ENCODE measurements at places on chromosomes 13 and 19.

- no peak for DNase-seq
Measured at GRCh38 chr13:26719356-26719945, 41.1 kb downstream of the GPR12 start.

DNA sequence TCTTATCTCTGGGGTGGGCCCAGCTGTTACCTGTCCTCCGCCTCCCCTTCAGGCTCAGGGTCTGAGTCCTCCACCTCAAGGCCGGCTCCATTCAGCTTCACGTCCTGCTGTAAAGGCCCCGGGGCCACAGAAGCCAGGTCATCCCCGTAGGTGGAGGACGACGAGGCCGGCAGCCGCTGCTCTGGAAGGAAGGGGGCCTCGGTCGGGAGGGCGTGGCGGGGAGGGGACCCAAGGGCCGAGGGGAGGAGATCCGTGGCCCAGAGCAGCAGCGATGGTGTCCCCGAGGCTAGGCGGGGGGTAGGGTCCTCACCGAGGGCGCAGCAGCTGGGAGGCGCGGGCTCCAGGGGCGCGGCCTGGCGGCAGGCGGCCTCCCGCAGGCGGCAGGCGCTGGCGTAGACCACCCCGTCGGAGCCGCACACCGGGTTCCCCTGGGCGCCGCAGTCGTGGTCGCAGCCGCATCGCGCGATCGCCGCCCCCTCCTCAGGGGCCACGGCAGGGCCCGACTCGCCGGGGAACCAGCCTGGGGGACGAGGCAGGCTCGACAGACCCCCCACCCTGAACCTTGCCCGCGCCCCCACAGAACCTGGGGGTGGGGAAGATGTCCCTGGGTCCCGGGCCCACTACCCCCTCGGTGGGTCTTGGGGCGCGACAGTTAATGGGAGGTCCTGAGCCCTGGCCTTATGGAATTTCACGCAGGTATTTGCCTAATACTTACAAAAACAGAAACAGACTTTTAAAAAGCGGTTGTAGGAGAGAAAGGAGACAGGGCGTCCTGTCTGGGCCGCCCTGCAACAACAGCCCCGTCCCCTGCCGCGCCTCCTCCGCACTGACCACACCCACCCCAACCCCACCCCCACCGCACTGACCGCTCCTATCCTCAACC lies 7.6 kb downstream of the F2RL3 start:
- no peak for DNase-seq

DNA sequence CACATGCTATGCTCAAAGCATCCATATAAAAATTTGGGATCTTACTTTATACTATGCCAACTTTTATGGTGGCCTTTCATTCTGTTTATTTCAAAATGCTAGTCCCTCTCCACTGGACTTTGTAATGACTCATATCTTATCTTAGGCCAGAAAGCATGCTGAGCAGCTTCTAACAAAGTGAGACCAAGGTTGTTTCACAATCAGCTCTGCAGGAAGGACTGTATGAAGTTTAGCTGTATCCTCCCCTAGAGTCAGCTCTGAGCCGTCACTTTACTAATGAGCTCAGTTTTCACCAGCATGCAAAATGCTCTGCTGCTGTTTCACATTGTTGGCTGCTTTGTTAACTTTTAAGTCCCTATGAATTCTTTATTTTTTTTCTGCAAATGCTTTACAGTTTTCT lies 1608.8 kb downstream of the OLFM4 start:
- DNase-seq: no peak

DNA sequence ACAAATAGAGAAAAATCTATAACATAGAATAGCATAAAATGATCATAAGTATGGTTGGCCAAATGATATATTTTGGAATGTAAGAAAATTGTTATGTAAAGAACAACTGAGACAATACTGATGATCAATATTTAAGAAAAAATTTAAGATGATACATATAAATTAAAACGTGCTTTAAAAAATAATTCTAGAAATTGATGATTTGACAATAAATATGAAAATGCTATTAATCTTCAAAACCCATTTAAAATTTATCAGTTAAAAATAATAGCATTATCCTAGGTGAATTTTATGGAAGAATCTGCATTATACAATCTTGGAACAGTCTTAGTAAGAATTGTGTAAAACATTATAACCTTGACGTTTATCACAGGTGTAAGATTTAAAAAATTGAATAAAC lies 95.1 kb upstream of the DACH1 start:
- no peak for DNase-seq

DNA sequence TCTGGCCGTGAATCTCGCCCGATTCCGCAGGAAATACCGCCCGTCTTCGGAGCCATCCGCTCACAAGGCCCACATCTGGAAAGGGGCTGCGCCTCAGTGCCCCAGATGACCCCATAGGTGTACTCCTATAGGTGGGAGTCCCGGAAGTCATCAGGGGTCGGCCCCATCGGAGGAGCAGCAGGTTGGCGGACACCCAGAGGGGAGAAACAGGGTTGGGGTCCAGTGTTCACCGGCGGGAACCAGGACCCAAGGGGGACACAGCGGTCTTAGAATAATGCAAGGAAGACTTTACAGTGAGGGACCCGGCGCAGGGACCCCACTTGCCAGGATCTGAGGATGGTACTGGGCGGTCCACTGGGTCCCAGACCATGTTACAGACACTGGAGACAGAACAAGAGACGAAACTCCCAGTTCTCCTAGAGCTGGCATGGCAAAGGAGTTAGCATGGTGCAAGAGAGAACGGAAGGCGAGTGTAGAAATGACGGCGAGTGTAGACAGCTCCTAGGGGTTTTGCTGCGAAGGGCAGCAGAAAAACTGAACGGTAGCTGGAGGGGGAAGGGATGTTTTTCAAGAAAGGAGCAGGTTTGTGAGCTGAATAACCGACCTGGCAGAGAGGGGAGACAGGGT lies 4.2 kb upstream of the RGL3 start:
- DNase-seq: no peak

GRCh38 chr19:5762608-5763217 lies 21.8 kb downstream of the PRR22 start:
- DNase-seq: no peak

DNA sequence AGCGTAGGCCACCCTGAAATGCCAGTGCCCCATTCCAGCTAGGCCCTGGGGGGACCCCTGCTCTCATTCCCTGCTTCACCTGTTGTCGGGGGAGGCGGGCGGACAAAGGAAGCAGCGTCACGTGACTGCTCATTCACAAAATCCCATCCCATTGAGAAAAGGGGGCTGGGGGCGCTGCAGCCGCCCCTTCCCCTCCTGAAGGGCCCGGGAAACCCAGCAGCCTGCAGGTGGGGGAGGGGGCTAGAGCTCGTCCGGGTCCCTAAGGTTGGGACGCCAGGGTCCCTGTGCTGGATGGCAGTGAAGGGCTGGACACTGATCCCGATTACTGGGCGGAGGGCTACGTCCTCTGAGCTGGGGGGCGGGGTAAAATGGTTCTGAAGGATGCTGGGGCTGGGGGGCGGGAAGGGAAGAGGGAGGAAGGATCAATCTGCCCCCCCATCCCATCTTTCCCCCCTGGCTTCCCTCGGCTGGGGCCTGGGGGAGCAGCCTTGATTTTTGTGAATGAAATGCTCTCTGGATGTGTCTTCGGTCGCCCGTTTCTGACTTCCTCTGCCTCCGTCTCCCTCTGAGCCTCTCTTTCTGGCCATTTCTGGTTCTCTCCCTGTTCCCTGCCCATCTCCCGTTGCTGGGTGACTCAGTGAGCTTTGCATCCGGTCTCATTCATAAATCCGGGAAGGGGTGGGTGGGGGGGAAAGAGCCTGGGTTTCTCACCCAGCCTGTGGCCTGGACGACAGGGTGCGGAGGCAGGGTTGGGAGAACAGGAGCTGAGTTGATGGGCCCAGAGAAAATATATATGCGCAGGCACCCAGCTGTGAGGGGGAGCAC lies 816 bp downstream of the SPRED3 start:
- DNase-seq: no peak

GRCh38 chr19:48962029-48962848 lies 2.9 kb upstream of the FTL start:
- DNase-seq: peak; percentile 41

GRCh38 chr13:26571518-26571917 lies 14.0 kb downstream of the WASF3 start:
- DNase-seq: no peak

GRCh38 chr13:80235166-80235966 lies 105.6 kb downstream of the SPRY2 start:
- no peak for DNase-seq

DNA sequence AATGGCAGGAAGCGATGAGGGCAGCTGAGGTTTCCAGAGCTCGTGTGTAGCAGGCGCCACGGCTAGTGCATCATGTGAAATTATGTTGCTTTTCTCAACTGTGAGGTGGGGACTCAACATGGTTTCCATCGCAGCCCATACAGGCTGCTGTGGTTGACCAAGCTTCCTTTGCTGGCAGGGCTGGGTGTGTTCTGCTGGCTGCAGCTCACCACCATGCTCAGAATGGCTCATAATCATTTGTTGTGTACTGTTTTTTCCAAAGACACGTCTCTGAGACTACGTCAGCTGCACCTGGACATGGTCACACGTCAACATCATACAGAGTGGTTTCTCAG lies 16.1 kb upstream of the RASA3 start:
- no peak for DNase-seq

DNA sequence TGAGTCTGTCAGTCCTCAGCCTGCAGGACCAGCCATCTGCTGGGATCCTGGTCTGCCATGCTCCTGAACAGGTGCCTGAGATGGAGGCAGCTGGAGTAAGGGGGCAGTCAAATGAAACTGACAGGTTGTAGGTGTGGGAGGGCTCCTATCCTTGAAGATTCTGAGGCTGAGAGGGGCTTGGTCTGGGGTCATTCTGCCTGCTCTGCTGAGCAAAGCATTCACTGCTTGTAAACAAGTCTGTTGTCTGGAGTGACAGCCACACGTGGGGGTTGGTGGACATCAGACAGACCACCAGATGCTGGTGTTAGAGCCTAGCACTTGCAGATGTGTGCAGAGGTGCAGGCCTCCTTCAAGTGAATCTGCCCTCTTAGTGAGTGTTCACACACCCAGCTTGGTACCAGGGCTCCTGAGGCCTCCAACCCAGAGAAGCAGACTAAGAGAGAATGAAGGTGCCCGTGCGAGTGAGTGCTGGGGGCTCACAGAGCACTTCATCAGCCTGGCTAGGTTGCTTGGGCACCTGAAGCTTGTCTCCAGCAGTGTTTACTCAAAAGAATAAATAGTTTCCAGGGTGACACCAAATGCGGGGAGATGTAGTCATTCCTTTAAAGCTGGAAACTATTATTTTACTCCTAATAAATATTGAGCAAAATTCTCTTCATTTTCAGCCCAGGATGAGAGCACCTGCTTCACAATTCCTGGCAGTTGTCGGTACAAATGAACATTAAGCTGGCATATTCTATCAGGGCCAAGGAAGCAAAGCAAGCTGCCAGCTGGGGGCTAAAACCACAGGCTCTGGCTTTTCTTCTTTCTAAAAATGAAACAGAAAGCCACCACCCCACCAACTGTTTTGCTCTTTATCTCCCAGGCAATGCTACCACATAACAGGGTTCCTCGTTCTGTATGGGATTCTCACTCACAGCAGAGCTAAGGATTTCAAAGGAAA lies 82.3 kb downstream of the RNASEH2B start:
- no peak for DNase-seq

- DNase-seq: no peak
Measured at GRCh38 chr13:94585543-94586101, 10.3 kb downstream of the TGDS start.

DNA sequence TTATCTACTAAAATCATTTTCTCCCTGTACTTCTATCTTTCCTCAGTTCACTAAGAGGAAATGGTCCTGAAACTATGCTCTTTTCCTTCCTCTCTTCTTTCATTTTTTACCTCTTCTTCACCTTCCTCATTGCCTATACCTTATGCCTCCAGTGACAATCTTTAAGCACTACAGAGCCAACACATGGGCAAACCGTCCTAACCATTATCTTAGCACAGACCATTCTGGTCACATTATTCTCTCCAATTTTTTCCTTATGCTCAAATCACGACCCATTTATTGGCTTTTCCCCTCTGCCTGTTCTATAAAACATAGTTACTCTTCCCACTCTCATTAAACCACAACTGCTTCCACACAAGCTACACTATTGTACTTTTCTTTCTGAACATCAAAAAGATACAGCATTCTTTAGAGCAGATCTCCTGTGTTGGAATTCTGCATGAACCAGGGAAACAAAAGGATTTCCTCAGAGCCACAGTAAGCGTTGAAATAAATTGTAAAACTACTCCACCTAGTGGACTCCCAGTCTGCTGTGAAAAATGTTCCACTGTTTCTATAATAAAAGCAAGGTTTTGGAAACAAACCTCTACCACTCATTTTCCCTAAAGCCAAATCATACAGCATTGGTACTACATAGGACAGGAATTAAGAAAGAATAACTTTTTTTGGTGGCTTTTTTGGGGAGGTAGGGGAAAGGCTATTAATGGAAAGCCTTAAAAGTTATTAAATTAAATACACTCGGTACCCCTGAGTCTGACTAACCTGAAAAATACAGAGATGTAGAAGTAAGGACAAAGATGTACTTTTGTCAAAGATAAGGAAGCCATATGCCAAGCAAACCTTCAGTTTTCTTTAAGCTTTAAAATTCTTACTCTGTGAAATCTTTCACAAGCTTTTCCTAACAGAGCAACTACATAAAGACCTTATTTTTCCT lies 19.5 kb downstream of the NUFIP1 start:
- peak; percentile 67 for DNase-seq

DNA sequence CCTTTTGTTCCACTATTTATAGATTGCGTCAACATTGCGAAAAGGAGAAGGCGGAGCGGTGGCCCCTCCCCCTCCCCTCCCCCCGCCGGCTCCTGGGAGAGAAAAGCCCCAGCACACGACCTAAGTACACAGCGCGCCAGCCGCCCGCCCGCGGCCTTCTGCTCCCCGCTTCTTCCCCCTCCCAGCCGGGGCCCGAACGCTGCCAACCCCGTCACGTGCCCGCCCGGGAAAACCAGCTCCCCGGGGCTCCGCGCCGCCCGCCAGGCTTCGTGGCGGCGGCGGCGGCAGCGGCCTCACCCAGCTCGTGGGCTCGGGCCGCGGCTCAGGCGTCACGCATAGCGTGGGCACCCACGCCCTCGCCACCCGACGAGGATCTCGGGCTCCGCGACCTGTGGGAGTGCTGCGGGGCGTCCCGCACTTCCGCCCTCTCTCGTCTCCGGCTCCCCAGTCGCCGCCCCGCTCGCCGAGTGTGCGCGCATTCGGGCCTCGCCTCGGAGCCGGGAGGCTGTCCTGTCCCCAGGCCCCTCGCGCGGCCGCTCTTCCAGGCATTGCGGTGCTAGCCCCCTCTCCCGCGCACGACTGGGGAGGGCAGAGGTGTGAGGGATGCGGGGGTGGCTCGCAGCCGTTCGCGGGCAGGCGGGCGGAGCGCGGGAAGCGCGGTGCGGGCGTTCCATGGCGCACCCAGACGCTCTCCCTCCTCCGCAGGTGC lies 110.5 kb downstream of the KCNRG start:
- peak; percentile 97 for DNase-seq

DNA sequence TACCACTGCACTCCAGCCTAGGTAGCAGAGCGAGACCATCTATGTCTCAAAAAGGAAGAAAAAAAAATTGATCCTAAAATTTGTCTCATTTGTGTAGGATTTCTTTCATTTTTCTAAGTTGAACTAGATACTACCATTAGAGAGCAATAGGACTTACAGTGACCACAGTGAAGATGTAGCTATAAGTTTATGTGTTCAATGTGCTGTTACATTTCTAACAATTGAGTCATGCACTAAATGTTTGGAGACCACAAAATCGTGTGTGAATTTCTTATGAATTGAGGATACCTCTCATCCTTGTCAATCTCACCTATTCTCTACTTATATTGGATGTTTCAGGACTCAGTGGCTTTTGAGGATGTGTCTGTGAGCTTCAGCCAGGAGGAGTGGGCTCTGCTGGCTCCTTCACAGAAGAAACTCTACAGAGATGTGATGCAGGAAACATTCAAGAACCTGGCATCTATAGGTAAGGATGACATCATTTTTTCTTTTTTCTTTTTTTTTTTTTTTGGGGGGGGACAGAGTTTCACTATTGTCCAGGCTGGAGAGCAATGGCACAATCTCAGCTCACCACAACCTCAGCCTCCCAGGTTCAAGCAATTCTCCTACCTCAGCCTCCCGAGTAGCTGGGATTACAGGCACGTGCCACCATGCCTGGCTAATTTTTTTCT lies 12.8 kb downstream of the ZNF791 start:
- no peak for DNase-seq

Data from globus pallidus (tissue), 1 donor.